ENCODE measurements at places on chromosomes 12 and 14.

- DNase-seq, result no peak
Observed at GRCh38 chr12:3896356-3896755, 23.2 kb upstream of the PARP11 start.

- no peak for DNase-seq
Observed at GRCh38 chr12:54132976-54133771, 55.6 kb downstream of the SMUG1 start.

- peak; percentile 79 for DNase-seq
Observed at GRCh38 chr12:89529738-89530137, 3.9 kb upstream of the POC1B start.

GRCh38 chr12:103012884-103013283, 55.4 kb downstream of the ASCL1 start:
- no peak for DNase-seq

DNA sequence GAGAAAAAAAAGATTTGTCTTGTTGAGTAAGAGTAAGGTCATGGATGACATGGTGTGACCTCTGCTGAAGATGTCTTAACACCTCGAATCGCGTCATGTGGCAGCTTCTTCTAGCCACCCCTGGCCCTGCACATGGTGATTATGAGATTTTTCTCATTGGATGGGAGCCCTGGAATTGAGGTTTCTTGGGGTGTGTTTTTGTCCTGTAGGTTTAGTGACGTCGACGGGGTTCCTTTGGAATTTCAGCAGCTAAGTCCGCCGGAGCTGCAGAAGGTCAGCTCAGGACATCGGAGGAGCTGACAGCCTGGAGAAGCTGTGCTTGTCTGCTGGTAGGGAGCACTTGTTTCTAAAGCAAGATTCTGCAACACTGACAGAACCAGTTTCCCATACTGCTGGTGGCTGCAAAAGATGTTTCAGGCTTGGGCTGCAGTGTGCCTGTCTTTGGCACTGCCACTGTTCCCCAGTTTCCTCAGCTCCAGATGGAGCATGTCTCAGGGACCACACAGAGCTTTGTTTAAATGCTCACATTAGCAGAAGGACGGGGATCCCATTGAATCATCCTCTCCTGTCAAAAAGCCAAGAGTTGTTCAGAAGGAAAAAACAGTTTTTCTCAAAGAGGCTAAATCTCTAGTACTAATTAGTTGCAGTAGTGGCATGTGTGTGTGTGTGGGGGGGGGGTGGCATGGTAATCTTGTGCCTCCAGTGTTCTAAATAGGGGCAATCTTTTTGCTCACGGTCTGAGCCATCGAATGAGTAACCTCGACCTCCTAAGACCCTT, 5.2 kb upstream of the FOS start:
- DNase-seq, result no peak

- DNase-seq, result no peak
Observed at GRCh38 chr12:24931666-24932405, 17.1 kb downstream of the BCAT1 start.

GRCh38 chr12:95055057-95055456, 18.4 kb downstream of the NR2C1 start:
- DNase-seq, result no peak

- no peak for DNase-seq
Observed at GRCh38 chr14:91324606-91325575, 80.4 kb upstream of the GPR68 start.

GRCh38 chr14:41047763-41048162, 558.9 kb upstream of the LRFN5 start:
- no peak for DNase-seq

GRCh38 chr12:111584959-111585358, 14.2 kb downstream of the ATXN2 start:
- DNase-seq, result no peak

- DNase-seq, result no peak
Observed at GRCh38 chr12:132194556-132194955, 50.3 kb downstream of the NOC4L start.

GRCh38 chr14:96203635-96204034, 1.0 kb upstream of the BDKRB2 start:
- peak; percentile 57 for DNase-seq

GRCh38 chr14:63996625-63997220, 143.9 kb downstream of the SYNE2 start:
- no peak for DNase-seq

- peak; percentile 89 for DNase-seq
Observed at GRCh38 chr12:64890873-64891468, 66.5 kb downstream of the TBC1D30 start.

DNA sequence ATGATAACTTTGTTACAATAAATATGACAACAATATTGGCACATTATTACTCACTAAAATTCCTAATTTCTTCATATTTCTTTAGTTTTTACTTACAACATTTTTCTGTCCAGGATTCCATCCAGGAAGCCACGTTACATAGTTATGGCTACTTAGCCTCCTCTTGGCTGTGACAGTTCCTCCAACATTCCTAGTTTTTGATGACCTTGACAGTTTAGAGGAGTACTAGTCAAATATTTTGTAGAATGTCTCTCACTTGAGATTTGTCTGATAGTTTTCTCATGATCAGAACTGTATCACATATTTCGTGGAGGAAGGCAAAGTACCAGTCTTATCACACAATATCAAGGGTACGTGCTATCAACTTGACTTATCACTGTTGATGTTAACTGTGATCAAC, 29.8 kb upstream of the LIN7A start:
- no peak for DNase-seq

DNA sequence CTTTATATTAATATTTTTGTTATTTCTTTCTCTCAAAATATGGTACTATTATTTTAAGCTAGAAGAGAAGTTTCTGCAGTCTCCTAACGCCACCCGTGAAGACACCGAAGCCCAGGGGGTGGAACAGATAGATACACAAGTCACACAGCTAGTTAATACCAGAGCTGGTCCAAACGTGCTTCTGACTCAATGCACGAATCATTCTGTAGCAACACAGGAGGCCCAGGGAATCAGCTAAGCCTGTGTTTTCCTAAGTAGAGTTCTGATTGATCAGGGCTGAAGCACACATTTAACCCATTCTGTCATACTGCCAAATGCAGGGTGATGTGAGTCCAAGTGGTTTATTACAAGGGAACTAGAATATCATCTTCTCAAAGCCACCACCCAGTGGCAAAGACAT, 116.9 kb upstream of the PWP1 start:
- no peak for DNase-seq

- DNase-seq, result no peak
Observed at GRCh38 chr14:21313512-21313911, 33.6 kb downstream of the RPGRIP1 start.

- DNase-seq, result no peak
Observed at GRCh38 chr12:93245543-93245942, 132.2 kb upstream of the NUDT4 start.

DNA sequence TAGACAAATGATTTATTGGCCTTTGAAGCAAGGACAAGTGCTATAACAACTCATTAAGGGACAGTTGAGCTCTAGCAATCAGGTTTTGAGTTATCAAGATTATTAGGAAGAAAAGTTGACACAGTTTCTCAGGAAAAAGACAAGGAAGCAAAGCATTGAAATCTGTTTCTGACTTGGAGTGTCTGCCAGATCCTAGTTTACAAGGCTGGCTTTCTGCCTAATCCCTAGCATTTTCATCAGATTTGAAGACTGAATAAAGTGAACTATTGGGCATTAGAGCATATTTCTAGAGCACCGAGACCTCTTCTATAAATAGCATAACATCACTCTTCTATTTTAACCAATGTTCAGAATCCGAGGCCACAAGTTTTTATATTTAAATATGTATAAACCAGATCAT, 7.0 kb downstream of the SYT1 start:
- no peak for DNase-seq

GRCh38 chr12:79522257-79522988, 168.3 kb downstream of the PAWR start:
- no peak for DNase-seq

- DNase-seq, result peak; percentile 49
Observed at GRCh38 chr12:108193917-108194316, 64.8 kb downstream of the WSCD2 start.

DNA sequence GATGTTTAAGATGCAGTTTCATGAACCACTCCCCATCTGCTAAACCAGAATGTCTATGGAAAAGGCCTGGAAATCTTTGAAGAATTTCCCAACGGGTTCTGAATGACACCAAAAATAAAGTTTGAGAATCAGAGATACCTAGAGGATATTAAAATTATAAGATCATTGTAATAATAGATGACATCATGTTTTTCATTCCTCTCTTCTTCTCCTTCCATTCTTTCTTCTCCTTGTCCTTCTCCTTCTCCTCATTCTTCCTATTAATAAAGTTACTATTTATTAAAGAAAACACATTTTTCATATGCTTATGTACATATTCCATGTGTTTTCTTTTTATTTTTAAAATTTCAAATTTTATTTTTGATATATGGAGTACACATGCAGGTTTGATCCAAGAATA, 1449.4 kb downstream of the LRFN5 start:
- DNase-seq, result no peak

GRCh38 chr12:110577864-110578693, 5.0 kb downstream of the PPTC7 start:
- peak; percentile 32 for DNase-seq

DNA sequence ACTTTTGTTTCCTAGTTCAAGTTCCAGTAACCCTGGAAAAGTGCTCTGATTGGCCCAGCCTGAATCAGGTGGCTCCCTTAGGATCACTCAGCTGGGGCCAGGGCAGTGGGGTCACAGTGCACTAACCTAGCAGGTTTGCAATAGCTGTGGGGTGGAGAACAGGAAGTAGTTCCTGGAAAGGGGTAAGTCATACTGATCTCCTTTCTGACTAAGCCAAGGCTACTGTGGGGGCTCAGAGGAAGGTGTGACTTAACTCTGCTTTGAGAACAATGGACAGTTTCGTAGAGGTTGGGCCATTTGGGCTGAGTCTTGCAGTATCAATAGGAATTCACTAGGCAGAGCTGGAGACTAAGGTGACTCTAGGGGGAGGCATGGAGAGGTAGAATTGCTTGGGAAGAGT, 89.4 kb downstream of the KIF26A start:
- no peak for DNase-seq

DNA sequence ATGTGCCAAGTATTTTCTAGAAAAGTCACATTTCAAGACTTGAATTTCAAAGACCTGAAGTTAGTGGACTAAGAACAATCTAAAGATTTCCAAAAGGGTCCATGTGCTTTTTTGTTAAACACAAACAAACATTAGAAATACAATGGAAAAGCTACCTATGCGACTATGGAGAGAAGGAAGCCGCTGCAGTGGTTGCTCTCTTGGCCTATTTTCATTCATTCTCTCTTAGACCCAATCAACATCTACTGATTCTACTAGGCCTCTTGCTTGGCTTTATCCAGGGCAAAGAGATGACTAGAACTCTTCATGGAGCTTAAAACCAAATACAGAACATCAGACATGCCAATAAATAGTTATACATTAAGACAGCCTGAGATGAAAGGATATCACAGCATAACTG, 9.9 kb downstream of the FGD6 start:
- DNase-seq, result no peak

GRCh38 chr14:81582420-81582819, 48.8 kb upstream of the SEL1L start:
- DNase-seq, result no peak

- DNase-seq, result peak; percentile 54
Observed at GRCh38 chr14:34496679-34497513, 34.9 kb upstream of the SPTSSA start.

DNA sequence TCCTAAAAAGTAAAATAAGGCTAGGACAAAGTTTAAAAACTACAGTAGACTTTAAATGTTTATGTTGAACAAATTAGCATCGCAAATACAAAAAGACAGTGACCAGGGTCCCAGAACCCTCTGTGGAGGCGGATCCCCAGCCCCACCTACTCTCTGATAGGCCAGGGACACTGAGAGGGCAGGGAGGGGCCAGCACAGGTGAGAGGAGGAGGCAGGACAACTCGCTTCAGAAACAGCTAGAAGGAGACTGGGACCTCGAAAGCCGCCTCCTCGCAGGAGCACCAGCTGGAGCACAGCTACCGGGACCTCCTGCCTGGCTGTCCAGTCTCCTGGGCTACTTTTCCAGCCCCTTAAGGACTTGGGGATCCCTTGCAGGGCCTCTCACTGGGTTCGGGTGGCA, 992 bp downstream of the DNAH10 start:
- DNase-seq, result no peak

DNA sequence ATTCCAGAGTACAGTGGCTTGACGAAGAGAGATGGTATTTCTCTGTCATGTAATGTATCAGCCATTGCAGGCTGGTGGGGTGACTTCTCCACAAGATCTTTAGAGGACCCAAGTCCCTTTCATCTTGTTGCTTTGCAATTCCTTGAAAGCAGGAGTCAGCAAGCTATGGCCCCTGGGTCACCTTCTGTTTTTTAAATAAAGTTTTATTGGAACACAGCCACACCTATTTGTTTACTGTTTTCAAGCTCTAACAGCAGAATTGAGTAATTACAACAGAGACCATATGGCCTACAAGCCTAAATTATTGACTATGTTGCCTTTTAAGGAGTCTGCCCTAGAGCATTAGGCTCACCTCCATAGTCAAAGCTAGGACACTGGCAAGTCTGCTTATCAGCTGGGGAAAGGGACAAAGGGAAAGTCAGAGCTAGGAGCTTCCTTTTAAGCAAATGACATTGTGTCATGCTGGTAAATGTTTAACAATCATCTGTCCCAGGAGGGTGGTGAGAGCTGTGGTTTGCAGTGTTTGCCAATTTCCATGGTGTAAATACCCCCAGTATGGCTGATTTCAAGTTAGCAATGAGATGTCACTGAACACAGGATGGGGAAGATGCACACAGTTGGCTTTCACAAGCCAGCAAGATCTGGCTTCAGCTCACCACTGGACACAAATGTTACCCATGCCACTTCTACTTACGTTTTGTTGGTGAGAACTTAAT, 87.7 kb upstream of the PWP1 start:
- no peak for DNase-seq

DNA sequence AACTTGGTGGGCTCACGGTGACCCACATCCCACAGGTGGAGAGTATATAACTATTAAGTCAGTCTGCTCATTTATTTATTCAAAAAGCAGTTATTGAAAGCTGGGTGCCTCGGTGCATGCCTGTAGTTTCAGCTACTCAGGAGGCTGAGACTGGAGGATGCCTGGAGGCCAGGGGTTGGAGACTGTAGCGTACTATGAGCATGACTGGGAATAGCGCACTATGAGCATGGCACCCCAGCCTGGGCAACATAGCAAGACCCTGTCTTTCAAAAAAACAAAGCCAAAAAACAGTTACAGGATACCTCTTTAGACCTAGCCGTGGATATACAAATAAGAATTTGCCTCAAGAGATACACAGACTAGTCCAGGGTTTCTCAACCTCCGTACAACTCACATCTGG, 139.8 kb downstream of the ZFP36L1 start:
- DNase-seq, result no peak

All from T47D (cell line).